ENCODE measurements at places on chromosomes 16 and 17.

DNA sequence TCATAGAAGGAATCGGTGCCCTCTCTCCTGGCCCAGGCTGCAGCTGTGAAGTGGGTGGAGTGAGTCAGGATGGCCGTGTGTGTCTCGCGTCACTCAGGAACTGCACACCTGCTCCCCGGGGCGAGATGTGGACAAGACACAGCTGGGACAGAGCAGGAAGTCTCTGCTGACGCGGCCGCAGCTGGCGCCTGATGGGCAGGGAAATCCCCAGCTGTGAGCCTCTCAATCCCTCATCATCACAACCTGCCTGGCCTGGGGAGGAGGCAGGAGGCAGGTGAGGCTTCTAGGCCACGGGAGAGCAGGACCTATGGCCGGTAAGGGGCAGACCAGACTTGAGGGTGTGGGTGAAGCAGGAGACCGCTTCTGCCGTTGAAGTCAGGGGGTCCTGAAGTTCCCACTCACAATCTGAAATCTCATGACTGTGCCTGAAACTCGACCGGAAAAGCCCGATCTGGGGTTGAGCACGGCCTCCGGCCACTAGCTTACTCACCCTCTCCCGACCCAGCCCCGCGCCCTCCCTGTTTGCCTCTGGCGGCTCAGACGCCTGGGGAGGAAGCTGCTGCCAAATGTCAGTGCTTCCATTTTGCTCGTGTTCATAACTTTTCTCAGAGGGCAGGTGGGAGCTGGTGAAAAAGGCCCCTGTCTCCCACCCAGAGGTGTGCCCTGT, 1.1 kb upstream of the TRPV3 start:
- no peak for DNase-seq

GRCh38 chr17:79305768-79306423, 231.3 kb downstream of the ENGASE start:
- no peak for DNase-seq

DNA sequence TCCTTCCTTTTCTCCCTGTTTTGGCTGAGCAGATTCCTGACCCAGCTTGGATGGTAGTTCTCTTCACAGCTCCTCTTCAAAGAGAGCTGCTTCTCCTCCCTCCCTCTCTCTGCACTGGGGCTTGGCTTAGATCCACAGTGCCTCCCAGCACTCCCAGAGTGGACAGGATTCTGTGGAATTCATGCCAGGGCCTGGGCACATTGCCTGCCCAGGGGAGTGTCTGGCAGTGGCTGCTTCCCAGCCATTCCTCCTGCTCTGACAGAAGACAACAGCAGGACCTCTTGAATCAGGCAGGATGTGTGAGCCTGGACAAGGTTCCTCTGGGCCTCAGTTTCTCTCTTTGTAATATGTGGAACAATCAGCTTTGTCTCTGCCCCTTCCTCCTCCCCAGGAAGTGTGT, 4.5 kb upstream of the MMP28 start:
- DNase-seq, result peak; percentile 56

DNA sequence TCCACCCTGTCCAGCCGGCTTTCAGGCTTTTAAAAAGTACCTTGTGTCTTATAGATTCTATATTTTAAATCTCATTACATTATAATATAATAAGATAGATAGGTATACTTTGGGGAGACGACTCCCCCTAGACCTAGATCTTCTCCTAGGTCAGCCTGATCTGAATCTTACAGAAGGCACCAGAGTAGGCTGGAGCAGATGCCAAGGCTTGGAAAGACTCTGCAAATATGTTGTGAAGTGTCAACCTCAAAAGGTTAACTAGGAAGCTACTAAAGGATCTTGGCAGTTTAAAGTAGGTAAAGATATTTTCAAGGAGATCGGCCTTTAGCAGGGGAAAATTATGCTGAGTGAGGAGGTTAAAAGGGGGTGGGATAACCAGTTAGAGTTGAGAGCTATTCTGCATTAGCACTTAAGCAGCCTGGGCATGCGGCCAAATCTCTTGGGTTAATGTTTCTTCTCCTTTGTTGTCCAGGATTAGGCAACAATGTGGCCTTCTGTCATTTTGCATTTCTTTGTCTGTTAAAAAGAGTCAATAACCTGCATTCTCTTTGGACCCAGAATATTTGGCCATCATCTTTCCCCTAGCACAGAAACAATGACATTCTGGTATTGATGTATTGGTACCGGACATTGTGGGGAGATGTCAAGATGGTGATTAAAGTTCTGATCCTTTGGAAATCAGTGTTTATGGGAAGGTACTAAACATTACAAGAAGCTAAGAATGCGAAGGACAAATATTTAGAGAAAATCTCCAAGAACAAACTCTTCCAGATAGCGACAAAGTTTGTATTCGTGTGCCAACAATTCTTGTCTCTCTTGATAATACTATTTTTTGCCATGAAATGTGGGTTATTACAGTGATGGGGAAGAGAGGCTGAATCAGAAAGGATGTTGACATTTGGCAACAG, 51.2 kb upstream of the DHX40 start:
- DNase-seq, result no peak

DNA sequence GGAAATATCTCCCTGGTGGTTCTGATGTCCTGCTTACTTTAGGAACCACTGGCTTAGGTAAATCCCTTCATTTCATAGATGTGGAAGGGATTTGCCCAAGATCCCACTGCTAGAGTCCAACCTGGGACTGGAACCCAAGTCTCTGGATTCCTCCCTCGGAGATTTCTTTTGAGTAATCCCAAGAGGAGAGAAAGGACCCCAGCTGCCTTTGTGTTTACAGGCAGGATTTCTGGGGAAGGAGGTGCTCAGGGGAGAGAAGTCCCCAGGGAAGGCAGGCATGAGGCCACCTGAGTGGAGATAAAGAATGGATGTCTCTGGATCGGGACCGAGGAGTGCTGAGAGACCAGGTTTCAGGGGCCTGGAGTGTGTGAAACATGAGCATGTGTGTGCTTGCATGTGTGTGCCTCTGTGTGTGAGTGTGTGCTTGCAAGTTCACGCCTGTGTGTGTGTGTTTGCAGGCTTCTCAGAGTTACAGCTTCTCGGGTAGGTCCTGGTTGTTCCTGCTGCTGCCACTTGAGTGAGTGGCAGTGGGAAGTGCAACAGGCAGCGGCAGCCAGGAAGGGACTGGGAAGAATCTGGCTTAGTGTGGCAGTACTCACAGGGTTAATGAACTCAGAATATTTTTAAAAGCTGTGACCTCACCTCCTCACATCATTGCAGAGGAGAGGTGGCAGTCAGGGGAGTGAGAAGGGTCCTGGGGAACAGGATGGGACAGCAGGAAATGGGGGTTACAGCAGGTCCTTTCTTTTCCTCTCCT, 2.2 kb downstream of the KCNH6 start:
- no peak for DNase-seq

DNA sequence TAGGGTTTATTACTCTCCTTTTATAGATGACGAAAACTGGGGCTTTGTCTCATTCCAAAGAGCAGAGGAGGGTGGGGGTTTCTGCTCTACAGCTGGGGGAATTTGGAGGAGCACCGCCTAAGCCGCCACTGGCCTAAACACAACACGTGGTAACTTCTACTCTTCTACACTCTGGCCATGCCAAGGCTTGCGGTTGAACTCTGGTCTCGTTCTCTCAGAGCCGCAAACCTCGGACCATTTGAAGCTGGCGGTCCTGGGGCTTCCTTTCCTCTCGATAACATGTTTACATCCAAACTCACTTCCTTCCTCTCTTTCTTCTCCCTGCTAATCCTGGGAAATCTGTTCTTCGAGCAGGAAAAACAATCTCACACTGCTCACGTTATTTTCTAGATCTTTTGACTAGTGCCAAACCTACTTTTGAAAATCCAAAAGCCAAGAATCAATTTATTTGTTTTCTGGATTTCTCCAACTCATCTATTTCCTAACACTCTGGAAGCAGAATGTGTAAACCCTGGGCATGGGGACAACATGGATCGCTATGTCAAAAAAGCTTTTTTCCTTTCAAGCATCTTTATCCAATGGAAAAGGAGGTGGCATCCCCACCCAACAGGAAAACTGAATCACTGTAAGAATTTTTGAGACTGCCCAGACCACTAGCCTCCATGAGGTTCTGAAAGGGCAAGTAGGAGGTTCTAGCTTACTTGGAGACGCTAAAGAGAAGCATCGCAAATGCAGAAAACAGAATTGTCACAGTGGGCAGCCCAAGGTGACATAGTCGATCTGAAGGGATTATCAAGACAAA, 13.6 kb upstream of the EEF2K start:
- peak; percentile 68 for DNase-seq
